ENCODE measurements at places on chromosomes 7 and 10. TPM values are rescaled to one million over a fixed set of nuclear protein-coding genes. Genes with fewer than 3 reads are reported as not detected.

The NUP42 gene
- total RNA-seq: 31.8 TPM

The ATP5F1C gene
- total RNA-seq: 239 TPM

The KAT6B gene
- total RNA-seq: 8.7 TPM

The CPXM2 gene
- total RNA-seq: 0.48 TPM

The NPTX2 gene
- not detected for total RNA-seq

The TSPAN12 gene
- total RNA-seq: 7.0 TPM

The TRIL gene
- not detected for total RNA-seq

The CPA2 gene
- total RNA-seq: not detected

Data from tracheal epithelial cell (primary cell).